ENCODE measurements at places on chromosomes 1 and 21.

DNA sequence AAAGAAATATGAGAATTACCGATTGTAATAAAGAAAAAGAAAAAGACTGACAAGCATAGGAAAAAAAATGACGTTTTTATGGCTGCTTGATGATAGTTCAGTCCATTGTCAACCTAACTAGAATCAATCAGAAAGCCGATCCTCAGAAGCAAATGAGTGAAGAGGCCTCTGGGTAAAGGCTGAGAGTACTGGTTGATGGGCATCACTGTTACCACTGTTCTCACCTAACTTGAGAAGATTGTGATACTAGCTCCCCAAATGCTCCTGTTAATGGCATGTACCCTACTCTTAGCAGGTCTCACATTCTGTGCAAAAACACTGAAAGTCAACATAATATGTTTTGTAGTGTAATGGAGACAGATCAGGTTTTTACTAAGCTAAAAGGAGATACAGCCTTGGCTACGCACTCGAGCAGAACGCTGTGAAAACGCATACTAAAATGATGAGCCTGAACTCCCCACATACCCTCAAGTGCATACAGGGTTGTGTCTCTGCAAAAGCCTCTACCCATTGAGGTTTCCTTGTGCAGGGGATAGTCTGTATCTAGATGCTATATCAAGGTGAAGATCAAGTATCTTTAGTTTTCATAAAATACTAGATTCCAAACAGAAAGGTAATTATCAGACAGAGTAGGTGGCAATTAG is 554.6 kb downstream of the SMYD3 start:
- no peak for DNase-seq

DNA sequence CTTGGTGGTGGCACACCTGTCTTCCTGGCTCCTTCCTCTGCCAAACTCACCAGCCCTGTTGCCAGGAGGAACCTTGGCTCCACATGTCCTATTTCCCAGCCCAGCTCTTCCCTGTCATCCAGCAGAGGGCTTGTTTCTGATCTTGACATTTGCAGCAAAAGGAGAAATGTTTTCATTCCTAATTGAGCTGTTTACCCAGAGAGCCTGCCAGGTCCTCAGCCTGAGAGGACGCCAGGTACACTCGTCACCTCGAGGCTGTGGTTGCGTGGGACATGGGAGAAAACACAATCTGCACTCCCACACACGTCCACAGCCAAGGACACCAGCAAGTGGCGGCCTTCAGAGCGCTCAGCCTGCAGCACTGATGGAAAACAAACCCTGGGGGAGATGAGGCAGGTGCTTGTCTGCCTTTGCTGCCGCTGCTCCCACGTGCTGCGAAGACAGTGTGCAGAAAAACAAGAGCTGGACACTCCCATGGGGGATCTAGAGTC is 132.8 kb upstream of the CD34 start:
- no peak for DNase-seq

DNA sequence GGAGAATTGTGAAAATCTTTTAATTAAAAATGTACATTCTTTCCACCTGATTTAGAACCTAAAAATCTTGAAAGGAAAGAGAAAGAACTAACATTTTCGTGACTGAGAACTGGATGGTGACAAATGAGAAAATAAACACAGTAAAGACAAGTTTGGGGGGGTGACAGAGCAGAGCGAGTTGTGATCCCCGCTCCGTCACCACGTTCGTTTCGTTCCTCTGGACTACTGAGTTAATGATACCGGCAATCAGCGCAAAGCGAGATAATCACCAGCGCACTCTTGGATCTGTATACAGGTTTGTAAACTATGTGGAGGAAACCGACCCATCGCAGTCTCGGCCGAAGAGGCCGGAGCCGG is 31.2 kb upstream of the CFAP126 start:
- no peak for DNase-seq

DNA sequence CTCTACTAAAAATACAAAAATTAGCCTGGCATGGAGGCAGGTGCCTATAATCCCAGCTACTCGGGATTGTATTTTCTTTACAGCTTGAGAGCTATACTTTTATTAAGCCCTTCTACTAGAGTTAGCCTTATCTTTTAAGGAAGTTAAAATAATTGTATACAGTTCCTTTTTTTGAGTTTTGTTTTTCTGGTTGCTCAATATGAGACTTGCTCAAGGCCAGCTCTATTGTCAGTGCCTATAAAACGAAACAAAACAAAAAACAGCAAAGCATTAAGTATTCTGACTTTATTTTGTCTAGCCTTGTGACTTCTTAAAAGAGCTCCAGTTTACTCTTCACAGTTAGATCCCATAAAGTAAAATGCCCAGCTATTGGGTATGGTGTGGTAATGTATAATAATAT is 17.2 kb downstream of the PKN2 start:
- no peak for DNase-seq

All from CD8-positive, alpha-beta memory T cell (primary cell).